NT2/D1 (cell line): ENCODE measurements at places on chromosomes 6 and 20.

DNA sequence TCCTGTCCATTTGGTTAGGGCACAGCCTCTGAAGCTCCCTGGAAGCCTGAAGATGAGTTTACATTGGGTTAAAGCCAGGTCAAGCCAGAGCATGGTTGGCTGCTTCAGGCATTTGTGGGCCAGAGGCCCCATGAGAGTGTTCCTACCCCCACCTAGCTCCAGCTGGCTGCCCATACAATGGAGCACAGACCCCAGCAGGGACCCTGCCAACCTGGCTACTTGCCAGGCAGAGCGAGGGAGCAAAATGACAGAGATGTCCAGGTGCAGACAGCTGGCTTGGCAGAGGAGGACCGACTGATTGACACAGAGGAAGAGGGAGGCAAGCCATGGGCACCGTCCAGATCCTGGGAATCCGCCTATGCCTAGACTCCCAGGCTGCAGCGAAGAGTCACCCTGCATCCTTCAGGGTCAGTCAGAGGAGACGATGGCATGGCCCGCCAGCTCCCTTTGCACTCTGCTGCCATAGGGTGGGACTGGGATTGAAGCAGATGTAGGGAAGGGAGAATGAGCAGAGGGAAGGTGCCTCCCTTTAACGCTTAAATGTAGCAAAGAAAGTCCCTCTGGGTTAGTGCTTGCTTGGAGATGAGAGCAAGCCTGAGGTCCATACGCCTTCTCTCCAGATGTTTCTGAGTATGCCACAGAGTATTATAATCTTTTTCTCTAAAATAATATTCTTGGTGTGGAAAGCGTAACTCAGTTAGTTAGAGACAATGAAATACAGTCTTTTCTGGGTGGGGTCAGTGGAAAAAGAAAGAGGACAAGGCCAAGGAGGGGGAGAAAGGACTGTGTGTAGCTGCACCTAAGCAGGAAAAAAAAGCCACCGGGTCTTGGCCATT lies 77.6 kb upstream of the FYN start:
- no peak for DNase-seq

- no peak for DNase-seq
Observed at GRCh38 chr20:12928358-12928754, 80.4 kb upstream of the SPTLC3 start.

DNA sequence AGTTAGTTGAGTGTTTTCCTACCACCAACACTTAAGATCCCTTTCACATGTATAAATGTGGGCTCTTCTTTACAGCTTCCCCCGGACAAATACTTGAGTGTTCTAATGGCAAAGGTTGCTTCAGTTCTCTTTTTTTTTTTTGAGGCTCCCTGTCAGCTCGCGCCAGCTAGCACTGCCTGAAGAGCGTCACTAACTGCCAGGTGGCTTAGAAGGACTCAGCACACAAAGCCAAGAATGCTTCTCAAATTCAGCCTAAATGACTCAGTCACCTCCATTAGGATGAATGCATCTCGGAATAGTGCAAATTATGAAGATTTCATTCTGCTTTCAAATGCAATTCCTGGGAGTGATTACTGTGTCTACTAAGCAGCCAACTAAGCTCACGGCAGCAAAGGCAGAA lies 150.7 kb upstream of the BTBD3 start:
- peak; percentile 52 for DNase-seq

- no peak for DNase-seq
Observed at GRCh38 chr6:96841345-96841744, 4.1 kb upstream of the GPR63 start.

DNA sequence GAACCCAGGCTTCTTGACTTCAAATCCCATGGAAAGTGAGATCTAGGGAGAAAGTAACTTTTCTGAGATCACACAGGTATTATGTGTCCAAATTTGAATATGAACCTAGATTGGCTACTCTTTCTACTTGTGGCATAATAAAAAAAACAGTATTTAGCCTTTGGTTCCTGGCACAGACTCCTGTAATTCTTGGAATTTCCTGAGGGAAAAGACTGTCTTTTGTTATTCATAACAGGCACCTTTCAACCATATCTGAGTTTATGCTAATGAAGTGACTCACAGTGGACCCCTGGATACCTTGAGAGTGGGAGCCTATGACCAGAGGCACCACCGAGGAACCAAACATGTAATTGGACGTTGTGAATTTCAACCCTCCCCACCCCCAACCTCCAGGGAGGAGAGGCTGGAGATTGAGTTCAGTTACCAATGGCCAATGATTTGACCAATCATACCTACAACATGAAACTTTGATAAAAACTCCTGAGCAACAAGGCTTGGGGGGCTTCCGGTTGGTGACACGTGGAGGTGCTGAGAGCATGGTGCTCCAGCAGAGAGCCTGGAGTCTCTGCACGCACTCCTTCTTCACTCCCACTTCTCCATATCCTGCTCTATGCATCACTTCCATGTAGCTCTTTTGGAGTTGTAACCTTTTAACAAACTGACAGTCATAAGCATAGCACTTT lies 48.8 kb downstream of the LAMA4 start:
- DNase-seq = peak; percentile 11

GRCh38 chr6:82381278-82381677 lies 17.7 kb downstream of the TPBG start:
- DNase-seq = no peak

- no peak for DNase-seq
Observed at GRCh38 chr6:23587582-23587981, 538.4 kb upstream of the NRSN1 start.

DNA sequence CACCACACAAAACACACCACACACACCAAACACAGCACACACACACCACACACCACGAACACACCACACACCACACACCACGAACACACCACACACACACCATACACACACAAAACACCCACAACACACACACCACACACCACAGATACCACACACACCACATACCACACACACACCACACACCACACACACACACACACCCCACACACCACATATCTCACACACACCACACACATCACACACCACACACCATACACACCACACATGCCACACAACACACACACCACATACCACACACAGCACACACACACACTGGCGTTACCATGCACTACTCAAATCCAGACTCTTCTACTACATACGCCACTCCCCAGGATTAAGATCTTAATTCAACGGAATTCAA lies 118.9 kb upstream of the THBS2 start:
- DNase-seq = no peak

GRCh38 chr20:44056010-44056698 lies 130.8 kb downstream of the JPH2 start:
- peak; percentile 46 for DNase-seq

- DNase-seq = no peak
Observed at GRCh38 chr6:37279366-37280134, 21.6 kb upstream of the TMEM217 start.

DNA sequence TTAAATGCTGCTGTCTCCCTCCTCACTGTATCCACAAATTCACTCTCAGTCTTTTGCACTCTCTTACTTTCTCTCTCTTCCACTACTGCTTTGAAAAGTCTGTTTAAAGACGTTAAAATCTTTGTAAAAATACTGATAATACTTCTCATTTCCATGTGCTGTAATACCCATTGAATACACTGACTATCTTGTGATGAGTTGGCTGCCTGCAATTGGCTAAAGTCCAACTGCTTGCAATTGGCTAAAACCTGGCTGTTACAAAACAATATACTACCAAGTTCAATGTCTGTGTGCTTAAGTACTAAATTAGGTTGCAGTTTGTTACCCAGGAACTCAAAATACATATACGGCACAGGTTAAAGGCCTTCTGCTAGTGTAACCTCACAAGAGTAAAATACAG lies 264.8 kb downstream of the THBS2 start:
- no peak for DNase-seq

DNA sequence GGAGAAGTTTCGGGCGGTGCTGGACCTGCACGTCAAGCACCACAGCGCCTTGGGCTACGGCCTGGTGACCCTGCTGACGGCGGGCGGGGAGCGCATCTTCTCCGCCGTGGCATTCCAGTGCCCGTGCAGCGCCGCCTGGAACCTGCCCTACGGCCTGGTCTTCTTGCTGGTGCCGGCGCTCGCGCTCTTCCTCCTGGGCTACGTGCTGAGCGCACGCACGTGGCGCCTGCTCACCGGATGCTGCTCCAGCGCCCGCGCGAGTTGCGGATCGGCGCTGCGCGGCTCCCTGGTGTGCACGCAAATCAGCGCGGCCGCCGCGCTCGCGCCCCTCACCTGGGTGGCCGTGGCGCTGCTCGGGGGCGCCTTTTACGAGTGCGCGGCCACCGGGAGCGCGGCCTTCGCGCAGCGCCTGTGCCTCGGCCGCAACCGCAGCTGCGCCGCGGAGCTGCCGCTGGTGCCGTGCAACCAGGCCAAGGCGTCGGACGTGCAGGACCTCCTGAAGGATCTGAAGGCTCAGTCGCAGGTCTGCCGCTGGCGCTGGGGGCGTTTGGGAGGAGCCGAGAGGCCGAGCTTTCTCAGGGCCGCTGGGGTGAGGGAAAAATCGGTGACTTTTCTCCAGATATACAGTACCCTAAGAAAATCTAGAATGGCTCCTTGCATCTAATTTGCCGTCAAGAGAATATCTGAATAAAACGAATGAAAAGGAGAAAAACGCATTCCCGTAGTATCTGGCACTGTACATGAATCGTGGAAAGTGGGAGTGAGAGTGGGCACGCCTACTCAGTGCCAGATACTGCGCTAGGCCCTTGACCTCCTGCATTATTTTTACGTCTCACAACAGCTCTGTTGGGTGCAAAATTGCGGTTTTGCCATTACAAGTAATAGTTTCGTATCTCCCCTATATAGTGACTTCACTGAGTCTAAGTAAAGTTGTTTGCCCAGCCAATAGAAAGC lies 1.0 kb downstream of the CALHM6 start:
- DNase-seq = peak; percentile 23

DNA sequence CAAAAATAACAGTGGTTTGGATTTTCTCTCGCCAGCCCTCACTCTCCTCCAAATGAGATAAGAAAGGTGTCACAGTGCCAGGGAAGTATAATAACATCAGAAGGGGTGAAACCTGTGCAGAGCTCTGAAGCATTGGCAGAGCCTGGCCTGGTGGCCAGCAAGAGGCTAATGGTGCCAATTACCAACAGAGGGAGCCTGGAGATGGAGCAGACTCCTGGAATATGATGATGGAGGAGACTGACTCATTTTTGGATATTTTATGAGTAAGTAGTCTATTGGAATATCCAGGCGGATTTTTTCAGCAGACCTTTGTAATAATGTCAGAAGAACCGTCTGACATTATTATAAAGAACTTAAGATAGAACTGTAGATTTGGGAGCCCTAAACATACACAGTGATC lies 442.6 kb upstream of the MARCKS start:
- no peak for DNase-seq

DNA sequence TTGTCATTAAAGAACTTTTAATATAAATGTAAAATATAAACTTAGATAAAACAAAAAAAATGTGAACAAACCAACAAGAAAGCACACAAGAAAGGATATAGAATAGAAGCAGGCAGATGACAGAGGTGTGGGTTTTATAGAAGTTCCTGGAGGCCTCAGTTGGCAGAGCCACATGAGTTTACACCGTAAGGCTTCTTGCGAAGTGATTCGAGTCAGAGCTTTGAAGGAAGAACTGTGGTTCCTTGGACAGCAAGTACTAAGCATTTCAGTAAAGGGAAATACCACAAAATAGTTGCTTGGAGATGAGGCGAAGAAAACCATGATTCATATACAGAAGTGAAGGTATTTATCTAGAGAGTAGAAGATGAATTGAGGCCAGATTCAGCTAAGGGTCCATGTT lies 207.9 kb upstream of the EYA4 start:
- no peak for DNase-seq

DNA sequence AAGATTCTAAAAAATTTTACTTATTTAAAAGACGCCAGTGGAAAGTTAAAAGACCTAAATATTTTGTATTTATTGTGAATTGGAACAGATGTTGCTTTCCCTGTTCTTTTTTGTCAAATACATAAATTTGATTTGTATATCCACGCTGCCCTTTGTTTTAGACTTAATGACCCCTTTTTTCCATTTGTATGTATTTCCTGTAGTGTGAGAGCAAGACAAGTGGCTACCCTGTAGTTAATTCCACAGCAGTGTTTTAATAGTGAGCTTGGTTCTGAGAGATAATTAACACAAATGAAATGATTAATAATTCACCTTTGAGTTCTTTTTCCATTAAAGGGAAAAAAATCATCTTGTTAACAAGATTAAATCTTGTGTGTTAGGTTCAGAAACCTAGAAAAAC lies 16.6 kb downstream of the SH3BGRL2 start:
- DNase-seq = no peak

DNA sequence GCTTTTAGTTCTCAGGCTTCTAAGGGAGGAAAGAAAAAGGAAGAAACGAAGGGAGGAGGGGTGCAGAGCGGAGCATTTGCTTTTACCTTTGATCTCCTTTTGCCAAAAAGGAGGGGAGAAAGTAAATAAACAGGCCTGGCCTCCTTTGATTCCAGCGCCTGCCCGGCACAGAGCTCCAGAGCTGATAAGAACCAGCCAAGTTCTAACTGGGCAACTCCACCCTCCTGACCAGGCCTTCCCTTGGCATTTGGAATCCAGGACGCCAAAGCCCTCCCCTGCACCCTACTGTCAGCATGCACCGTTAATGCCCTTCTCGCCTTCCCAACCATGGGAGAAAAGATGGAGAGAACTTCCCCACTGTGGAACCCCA lies 120.8 kb upstream of the PTPN1 start:
- DNase-seq = no peak

- DNase-seq = no peak
Observed at GRCh38 chr6:108186226-108186625, 20.4 kb downstream of the NR2E1 start.

- DNase-seq = no peak
Observed at GRCh38 chr6:22784601-22785410, 215.4 kb downstream of the HDGFL1 start.

GRCh38 chr6:26392932-26393636 lies 9.0 kb upstream of the BTN3A1 start:
- DNase-seq = no peak

GRCh38 chr6:135592276-135592675 lies 94.7 kb upstream of the AHI1 start:
- DNase-seq = no peak

DNA sequence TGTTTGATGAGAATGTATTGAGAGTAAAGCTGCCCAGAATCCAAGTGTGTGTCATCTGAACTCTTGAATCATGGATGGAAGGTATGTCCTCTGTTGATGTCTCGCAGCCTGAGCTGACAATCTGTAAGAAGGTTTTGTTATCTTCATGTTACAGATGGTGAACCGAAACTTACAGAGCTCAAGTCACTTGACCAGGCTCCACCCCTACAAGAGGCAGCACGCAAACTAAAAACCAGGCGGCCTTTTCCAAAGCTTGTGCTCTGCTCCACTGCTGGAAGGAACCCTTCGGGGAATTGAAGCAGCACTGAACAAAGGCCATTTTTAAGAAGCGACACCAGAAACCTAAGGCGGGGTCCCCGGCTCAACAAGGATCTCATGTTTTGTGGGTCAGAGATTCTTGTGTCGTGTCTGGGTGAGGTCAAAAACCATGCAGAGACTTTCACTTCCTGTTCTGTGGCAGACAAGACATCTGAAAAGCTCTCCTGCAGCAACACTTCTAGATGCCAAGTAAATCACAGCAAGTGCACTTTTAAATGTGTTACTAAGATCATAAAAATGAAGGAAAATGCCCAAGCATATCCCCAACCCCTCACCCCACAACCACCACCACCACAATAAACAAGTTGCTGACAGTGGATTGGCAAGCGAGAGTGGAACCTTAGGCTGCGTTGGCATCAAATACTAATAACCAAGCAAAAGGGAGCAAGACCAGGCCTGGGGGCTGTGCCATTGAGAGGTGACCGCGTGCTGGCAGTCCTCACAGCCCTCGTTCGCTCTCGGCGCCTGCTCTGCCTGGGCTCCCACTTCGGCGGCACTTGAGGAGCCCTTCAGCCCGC lies 27.3 kb downstream of the NQO2 start:
- DNase-seq = no peak

- no peak for DNase-seq
Observed at GRCh38 chr6:50288881-50289280, 239.2 kb upstream of the DEFB112 start.
